ENCODE measurements at places on chromosomes 1 and 21.
A peak's percentile ranks its signal among the peaks of the same experiment; 100 is the strongest.

DNA sequence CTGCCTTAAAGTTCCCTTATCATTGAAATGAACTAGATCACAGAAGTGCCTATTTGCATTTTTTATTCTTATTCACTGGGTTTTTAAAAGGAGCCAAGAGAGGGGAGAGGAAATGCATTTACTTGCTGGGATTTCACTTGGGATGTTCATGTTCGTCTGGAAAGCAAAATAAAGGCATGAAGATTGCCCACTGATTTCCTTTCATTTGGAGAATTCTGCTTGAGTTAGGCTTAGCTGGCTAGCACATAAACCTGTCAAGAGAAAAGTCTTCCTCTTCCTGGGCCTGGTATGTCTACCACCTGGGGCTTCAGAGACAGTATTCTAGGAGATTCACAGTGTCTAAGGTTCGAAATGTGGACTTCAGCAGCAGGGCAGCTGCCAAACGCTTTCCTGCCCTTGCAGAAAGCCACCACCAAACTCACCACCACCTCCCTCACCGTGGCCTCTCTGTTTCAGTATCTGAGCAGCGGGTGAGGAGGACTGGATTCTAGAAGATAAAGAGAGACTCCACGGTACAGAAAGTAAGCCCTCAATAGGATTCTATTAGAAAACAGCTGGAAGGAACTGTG lies 44.5 kb downstream of the HIVEP3 start:
- ATAC-seq, result no peak

- ATAC-seq, result no peak
Observed at GRCh38 chr1:32611859-32612188, 38.5 kb downstream of the ZBTB8OS start.

DNA sequence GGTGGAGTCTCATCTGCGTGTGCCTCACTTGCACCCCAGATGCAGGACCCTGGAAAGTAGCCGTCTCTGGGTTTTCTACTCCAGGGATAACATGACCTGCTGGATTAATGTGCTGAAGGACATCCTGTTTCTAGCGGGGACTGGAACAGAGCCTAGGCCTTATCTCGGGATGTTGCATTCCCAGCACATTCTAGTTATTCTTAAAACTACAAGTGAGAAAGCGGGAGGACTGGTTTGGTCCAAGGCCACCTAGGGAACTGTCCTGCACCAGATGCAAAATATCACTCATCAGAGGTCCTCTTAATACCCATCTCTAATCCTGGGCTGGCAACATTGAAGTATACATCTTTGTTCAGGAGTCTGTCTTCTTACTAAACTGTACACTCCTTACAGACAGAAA lies 179.9 kb downstream of the ZC3H11B start:
- no peak for ATAC-seq

DNA sequence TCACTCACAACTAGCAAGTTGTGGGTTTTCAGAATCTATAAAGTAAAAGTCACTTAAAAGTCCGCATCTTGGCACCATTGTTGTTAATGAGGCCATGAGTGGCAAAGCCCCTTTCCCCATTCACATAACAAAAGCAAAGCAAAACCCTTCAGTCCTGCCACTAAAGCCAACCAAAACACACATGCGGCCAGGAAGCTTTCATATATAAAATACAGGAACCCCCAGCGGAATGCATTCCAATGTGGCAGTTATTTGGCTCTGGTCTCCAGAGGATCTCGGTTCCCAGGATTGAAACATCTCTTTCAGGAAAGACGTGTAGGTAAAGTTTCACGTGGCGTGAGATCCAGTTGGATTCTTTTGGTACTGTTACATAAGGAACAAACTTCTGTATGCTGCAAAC lies 2.5 kb upstream of the LBR start:
- no peak for ATAC-seq

GRCh38 chr1:176768532-176768931 lies 305.6 kb downstream of the PAPPA2 start:
- no peak for ATAC-seq

DNA sequence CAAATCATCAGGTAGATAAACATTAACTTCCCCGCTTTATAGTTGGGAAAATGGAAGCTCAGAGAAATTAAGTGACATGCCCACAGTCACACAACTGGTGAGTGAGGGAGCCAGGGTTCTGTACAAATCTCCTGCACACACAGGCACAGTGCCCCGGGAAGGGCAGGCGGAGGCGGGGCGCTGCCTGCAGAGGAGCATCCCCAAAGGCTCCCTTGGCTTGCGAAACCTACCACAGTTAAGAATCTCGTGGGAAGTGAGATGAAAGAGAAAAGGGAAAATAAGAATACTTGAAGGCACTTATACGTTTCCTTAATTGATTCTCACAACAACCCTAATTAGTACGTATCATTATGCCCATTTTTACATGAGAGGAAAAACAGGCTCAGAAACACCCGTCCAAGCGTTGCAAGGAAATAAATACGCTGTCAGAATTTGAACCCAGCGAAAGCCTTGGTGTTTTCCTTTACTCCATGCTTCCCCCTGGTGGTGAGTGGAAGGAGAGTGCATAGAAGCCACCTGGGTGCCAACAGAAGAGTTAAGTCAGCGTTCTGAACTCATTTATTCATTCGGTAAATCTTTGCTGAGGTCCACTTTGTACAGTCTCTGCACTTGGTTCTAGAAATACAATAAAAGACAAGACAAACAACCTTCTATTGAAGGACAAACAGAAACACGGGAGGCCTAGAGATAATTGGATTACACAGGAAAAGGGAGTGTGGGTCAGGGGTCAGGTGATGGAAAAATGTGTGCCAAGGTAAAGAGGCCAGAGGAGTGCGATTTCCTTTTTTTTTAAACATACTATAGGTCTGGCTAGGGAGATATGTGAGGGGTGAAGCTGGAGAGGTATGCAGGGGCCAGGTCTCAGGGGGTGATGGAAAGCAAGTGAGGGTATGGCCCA lies 28.4 kb downstream of the ACP6 start:
- no peak for ATAC-seq

- no peak for ATAC-seq
Observed at GRCh38 chr1:160963521-160963920, 8.9 kb upstream of the ITLN2 start.

DNA sequence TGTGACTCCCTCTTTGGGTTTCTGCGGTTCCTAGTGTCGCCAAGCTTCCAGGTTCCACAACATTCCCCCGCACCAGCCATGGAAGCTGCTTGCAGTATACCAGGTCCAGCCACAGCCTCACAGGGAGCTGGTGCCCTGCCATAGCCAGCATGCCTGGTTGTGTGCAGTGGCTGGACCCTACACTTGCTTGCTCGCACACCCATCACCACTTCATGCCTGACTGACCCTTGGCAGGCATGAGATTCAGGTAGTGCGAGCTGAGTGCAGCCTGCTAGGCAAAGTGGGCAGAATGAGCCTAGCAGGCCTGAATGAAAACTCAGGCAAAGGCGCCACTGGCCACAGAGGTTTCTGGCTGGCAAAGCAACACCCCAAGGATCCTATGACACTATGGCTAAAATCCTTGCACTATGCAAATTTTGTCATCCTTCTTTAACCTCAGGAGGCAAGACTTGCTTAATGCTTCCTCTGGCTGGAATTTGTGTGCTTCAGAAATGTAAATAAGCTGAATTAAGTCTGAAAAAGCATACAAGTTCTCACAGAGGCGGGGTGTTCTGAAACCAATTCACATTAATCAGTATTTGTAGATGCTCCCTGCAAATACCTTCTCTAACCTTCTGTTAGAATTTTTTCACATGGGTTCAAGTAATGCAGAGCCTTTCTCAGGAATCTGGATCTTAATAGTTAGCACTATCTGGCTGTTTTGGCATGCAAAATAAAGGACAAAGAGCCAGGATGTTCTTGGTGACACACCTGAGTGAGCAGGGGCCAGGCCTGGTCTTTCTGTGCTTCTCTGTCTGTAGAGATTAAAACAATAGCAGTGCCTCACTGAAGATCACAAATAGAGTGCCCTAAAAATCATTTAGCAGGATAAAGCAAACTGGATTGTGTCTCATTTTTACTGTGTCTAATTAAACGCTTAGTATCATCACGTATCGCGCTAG lies 256.9 kb downstream of the GPATCH2 start:
- ATAC-seq, result no peak

DNA sequence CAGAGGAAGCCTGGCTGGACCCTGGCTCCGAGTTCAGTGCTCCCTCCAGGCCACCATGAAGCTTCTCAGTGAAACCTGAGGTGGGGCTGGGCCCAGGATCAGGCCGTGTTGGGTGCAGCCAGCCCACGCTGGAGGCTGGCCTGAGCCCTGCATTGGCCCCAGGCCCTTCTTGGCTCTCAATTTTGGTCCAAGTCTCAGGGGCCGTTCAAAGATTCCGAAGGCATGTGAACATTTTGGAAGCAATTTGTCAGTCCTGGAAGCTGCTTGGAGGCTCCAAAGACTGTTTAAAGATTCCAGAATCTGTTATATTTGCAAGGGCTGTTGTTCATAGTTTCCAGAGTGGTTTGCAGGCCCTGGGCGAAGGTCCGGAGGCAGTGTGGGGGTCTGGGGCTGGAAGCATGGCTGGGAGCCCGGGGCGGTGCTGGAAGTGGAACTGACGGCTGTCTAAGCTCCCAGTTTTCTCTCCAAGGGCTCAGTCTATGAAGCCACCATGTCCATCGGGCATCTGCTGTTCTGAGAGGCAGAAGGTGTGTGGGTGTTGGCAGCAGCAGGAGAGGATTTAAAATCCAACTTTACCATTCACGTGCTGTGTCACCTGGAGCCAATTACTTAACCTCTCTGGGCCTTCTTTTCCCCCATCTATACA lies 104.9 kb downstream of the EPHB2 start:
- ATAC-seq, result no peak

DNA sequence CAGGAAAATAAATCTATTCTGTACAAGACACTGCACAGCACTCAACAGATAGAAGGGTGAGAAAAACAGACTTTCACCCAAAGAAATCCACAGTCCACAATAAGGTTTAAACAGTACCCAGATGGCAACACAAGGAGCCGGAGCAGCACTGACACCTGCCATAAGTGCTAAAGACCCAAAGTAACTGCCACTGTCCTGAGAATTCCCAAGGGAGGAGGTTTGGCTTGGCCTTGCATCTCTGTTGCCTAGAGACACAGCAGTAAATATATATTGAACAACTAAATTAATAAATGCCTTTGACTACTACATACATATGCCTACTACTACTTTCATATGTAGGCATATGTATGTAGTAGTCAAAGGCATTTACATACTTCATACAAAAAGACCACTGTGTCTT lies 68.0 kb downstream of the VAV3 start:
- ATAC-seq, result no peak

GRCh38 chr1:46767649-46768282 lies 31.1 kb upstream of the CYP4B1 start:
- ATAC-seq, result no peak

GRCh38 chr1:226942392-226942791 lies 2.3 kb downstream of the COQ8A start:
- no peak for ATAC-seq

- no peak for ATAC-seq
Observed at GRCh38 chr1:93715529-93716126, 34.0 kb upstream of the BCAR3 start.

DNA sequence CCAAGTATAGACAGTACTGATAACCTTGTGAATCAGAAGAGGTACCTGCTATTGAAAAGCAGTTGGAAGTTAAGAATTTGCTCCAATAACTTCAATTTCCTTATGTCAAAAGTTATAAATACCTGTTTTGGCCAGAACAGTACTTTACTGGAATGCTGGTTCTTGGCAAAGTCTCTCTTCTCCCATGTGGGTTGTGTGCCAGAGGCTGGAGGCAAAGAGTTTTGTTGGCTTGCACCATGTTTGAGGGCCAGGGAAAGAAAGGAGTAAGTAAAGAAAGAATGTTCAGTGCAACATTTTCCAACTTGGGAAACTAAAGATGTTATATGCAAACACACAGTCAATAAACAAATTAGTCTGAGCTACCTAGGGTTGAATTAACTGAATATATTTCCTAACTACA lies 67.0 kb upstream of the DYNLT5 start:
- ATAC-seq, result no peak

- ATAC-seq, result no peak
Observed at GRCh38 chr1:77188770-77189169, 30.5 kb downstream of the PIGK start.

DNA sequence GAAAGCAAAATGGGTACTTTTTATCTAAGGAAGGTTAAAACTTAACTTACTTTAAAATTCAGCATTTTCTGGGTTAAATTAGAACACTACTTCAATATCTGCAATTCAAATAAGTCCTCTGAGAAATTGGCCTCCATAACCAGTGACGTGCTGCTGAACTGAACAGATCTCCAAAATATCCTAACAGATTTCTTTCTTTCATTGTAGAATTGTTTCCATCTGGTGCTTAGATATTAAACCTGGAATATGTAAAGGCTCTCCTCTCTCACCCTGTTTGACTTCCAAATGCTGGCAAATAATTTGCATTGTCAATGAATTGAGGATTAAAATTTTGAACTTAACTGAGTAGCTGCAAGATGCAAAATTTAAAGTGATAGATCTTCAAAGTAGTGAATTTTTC lies 316.9 kb upstream of the CXADR start:
- ATAC-seq, result no peak

GRCh38 chr1:228148196-228148861 lies 1.4 kb upstream of the GJC2 start:
- no peak for ATAC-seq

GRCh38 chr1:153711026-153711425 lies 16.8 kb upstream of the INTS3 start:
- no peak for ATAC-seq

- ATAC-seq, result no peak
Observed at GRCh38 chr1:30085811-30086770, 637.3 kb downstream of the MATN1 start.

DNA sequence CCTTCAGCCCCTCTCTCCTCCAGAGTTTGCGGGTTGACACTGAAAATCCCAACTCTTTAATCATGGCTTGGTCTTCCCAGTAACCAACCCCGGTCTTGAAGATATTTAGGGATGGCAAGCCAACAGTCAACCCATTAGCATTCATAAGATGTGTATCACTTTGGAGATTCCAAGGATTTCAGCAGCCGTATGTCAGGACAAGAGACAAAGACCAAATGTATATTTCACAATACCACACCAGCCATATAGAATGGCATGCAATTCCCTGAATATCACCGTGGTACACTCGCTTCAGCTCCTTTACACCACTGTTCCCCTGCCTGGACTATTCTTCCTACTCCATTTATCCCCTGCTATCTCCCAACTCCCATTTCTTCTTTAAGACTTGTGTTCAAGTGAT lies 109.2 kb downstream of the CSMD2 start:
- no peak for ATAC-seq

- ATAC-seq, result no peak
Observed at GRCh38 chr1:234907940-234908405, 220.7 kb downstream of the TOMM20 start.

GRCh38 chr1:231882790-231883189 lies 256.2 kb downstream of the DISC1 start:
- peak; percentile 20 for ATAC-seq

GRCh38 chr1:232899839-232900238 lies 50.6 kb upstream of the NTPCR start:
- ATAC-seq, result no peak

- ATAC-seq, result no peak
Observed at GRCh38 chr1:915295-916172, 8.2 kb upstream of the SAMD11 start.

- no peak for ATAC-seq
Observed at GRCh38 chr21:39221282-39221996, 38.2 kb upstream of the PSMG1 start.

GRCh38 chr1:182120411-182121258 lies 59.1 kb upstream of the ZNF648 start:
- peak; percentile 71 for ATAC-seq

All from esophagus mucosa (tissue), 1 donor.